ENCODE measurements at places on chromosomes 3 and 15.

DNA sequence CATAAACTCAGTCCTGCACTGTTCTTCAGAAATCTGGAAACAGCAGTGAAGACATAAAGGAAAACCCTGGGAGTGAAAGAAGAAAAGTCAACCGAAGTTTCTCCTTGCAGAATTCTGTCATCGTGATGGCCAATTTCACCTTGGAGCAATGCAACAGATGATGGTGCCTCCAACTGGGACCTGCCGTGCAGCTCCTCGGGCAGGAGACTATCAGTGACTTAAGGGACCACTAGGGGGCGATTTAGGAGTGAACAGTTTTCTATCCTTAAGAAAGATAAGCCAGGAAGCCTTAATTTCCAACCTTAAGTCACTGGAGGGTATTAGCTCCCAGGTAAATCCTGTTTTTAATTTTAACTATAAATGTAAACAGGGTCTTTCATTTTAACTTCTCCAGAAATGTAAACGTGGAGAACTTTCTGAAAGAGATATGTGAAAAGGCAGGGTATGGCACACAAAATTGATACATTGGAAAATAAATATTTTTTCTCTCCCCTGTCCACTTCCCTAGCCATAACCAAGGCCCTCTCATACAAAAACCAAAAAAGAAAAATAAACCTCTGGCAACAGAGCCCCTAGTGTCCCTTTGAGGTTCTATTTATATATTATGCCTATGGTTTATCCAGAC is 116.3 kb downstream of the PDZRN3 start:
- no peak for DNase-seq

- DNase-seq, result no peak
Observed at GRCh38 chr3:130473416-130473815, 43.6 kb upstream of the COL6A6 start.

DNA sequence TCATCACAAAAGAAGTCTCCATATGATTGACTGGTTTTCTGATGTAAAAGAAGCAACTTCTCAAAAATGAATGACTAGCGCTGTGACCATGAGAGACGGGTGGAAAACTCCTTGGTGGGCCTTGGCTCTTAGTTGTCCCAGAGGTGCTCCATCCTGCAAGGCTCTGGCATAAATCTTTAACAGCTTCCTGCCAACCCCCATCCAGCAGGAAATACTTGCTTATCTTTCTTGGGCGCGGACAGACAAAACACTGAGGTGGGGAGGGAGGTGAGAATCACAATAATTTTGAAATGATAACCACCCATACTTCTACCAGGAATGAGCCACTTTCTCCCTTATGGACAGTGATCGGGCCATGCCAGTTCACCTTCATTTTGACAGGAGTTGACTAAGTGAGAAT is 128.6 kb downstream of the STT3B start:
- DNase-seq, result no peak

- no peak for DNase-seq
Observed at GRCh38 chr3:128337305-128337704, 129.4 kb downstream of the DNAJB8 start.

DNA sequence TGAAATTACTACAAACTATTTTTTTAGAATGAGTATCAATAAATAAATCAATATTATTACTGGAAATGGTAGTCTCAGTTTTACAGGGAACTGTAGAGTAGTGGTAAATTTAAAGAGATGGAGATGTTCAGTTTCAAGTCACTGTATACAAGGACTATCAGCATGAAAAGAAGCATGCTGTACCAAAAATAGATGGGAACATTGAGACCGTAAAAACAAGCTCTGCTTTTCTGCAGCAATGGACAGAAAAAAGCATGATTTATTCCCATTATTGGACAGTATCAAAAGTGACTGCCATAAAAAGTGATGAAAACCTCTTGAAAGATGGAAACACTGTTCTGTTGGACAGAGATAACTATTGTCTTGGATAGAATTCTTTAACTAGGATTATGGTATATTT is 187.2 kb downstream of the EPHA6 start:
- no peak for DNase-seq

GRCh38 chr15:57406062-57406772 is 29.9 kb downstream of the CGNL1 start:
- DNase-seq, result no peak

DNA sequence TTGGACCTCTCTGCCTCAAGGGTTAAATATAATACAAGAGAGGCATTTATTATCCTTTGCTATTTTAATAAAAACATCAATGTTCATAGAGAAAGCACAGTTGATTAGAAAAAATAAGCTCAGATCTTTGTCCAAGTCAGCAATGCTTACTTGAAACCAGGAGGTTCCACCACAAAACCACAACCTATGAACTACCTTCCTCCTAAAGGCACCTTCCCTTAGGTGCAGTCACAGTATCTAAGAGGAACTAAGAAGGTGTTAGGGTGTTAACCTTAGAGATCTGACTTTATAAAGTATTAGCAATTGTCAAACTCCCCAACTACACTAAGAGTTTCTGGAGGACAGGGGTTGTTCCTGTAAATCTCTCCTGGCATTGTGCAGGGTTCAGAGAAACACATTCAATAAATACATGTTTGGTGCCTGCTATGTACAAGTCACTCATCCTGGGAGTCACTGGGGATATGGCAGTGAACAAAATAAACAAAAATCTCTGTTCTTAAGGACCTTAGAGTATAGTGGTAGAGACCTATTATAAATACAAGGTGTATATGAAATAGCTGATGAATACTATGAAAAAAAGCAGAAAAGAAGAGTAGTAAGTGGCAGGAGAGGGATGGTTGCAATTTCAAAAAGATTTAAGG is 208.6 kb downstream of the NFKBIZ start:
- no peak for DNase-seq

DNA sequence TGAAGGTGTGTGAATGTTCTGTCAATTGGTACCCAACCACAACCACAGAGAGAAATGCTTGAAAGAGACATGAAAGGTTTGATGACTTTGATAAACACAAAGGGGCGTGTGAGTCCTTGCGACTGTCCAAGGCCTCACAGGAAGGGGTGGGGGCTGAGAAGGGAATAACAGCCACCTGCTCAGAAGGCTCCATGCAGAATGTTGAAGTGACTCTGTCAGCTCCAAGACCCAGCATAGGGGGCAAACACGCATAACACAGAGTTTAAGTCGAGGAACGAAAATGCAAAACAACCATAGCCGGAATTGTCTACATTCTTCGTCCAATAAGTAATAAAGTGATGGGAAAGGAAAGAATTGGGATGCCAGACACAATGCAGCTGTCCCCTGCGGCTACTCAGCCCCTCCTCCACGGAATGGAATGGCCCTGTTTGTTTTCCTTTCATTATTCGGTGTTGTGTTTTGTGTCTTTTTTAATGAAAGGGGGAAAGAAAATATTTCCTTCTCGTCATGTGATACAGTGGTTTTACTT is 19.9 kb downstream of the TMEM212 start:
- DNase-seq, result no peak

DNA sequence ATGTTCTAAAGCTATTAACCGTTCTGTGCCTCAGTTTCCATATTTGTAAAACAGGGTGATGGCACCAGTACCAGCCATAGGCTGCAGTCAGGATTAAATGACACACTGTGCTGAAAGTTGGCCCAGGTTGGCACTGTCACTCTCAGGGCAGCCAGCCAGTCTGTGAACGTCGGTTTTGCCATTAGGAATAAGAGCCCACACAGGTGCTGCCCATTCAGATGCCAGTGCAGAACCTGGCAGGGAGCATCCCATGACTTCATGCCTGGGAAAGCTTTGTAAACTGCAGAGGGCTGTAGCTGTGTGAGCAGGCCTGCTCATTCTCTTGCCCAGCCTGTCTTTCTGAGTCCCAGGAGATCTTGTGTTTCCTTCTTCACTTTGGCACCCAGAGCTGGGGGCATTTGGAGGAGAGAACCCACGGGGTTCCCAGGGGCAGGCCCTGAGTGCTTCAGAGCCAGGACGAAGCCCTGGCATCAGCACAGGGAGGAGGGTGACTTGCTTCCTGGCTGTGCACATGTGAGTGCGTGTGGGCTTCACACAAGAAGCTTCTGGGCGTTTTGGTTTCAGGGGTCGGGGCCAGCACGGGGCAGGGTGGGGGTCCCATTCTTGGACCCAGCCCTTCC is 46.9 kb downstream of the ZNF710 start:
- DNase-seq, result peak; percentile 57

DNA sequence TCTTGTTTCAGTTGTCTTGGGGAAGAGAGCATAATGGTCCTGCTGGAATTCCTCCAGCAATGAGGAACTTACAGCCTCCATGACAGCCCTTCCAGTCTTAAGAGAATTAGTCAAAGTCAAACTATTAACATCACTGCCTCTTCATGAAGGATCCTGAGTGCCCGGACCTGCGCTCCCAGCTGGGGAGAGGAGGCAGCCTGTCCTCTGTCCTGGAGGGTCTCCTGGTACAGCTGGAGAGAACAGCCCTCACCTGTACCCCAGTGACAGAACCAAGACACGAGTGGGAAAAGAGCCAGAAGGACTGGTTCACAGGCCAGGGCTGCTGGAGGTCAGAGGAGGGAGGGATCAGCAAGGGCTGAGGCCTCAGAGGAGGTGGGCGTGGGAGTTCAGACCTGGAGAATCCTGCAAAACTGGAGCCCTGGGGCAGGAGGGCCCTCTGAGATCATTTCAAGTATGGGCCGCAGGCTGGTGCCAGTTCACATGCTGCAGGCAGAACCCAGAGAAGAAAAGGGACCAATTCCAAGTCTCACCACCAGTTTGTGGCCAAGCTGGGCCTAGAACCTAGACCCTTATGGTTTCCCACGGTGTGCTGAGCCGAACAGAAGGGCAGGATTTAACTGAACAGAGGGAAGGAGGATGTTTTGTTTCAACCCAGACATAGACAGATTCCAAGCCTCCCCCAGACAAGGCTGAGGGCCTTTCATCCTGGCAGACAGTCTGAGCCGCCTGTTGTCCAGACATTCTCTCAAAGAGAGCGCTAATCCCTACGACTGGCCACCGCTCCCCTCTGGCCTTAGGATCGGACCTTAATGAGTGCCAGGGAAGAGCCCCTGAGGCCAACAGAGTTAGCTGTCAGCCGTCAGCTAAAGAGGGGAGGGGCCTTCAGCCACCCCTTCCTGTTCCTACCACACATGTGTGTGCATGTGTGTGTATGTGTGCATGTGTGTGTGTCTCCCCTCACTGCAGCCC is 18.2 kb downstream of the LOXL1 start:
- no peak for DNase-seq

- DNase-seq, result no peak
Observed at GRCh38 chr3:136350557-136350956, 100.4 kb downstream of the PCCB start.

DNA sequence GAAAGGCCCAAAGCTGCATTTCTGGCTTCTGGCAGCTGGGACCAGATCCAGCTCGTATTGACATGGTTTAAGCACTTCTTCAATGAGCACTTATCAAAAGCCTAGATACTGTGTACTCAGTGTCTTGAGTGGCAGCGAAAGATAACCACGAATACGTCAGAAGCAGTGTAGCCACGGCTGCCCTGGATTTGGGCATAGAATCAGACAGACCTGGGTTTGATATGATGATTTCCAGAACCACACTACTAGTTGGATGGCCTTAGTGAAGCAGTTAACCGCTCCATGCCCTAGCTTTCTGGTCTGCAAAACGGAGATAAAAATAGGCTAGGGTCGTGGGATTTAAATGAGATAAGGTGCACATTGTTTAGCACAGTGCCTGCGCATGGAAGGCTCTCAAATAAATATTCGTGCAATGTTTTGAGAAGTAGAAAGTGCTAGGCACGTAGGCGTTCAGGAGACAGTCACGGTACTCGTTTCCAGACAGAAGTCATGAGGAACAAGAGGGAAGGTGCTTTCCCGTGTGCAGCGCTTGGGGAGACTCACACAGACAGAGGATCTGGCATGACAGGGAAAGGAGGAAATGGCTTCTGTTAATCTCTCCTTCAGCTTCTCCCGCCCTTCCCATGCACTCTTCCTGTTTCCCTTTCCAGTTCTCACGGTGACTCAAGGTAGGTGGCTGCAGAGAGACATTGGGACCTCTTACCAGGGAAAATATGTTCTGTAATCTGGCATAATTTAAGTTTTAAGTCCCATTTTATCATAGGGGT is 70.3 kb downstream of the CCNL1 start:
- DNase-seq, result no peak

DNA sequence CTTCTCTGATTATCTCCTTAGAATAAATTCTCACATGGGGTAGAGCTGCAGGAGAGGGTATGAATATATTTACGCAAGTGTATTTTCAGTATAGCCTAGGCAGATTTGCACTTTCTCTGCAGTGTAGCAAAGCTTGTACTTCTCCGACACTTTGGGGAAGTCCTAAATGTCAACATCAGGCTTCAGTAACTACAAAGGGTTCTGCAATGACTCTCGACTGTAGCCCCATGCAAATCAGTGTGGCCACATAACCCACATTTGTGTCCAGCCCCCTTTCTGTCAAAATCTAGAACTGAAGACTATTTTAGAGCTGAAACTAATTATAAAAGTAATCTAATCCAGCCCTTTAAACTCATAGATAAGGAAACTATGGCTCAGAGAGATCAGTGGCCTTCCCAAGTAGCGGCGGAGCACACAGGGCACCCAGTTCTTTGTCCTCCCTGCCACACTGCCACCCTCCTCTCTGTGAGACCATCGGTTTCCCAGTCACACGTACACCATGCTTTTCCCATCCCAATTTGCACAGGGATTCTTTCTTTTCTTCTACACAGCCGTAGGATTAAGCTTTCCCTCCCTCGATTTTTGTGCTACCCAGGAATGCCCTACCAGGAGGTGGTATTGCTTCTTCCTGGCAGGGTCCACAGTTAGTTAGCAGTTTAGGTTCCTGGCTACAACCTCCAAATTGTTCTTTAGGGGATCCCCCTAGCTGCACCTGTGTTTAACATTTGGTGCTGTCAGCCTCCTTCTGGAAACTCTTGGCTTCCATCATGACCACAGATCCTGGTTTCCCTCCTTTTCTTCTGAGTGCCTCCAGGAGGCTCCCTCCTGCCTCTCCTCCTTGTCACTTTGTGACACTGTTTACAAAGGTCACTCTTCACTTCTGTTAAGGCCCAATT is 22.9 kb downstream of the MRAS start:
- DNase-seq, result no peak

DNA sequence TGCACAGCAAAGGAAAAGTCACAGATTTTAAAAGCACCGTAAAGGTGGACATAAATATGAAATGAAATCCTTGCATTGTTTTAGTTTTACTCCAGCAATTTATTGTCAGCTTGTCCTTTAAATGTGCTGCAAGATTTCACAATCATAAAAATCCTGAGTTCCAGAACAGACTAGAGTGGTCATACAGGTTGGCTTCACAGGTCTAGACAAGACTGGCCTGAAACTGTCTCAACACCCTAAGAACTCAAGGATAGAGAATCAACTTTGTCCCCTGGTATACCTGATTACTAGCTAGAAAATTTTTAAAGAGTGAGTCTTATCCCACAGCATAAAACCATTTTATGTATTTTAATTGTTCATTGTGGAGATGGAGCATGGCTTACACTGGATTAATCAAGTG is 521.7 kb upstream of the MCTP2 start:
- DNase-seq, result no peak

DNA sequence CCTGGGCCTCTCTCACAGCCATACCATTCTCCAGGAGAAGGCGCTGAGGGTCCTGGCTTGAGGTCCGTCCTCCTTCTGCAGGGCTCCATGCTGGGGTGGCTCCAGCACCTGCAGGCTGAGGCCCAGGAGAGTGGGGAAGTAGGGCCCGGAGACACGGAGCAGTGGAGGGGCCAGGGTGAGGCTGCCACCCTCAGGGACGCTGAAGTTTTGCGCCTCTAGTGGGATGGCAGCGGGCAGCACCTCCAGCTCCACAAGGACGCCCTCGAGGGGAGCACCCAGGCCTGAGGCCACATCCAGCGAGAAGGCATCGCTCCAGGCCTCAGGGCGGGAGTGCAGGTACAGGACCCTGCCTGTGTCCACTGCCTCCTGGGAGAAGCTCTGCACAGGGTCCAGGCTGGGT is 27.5 kb downstream of the CSPG4 start:
- DNase-seq, result no peak

- no peak for DNase-seq
Observed at GRCh38 chr3:140170612-140171011, 235.6 kb downstream of the CLSTN2 start.

GRCh38 chr3:45783667-45784066 is 12.7 kb downstream of the SLC6A20 start:
- DNase-seq, result no peak

Data from amygdala (tissue), 56 donors.